ENCODE measurements at places on chromosomes 11 and 22. TPM values are rescaled to one million over a fixed set of nuclear protein-coding genes. Genes with fewer than 3 reads are reported as not detected.

Gene PRDX5
- polyA plus RNA-seq = 369 TPM

Gene RASD2
- 11.8 TPM for polyA plus RNA-seq

Gene SLC36A4
- 21.6 TPM for polyA plus RNA-seq

Gene CLDN5
- 98.9 TPM for polyA plus RNA-seq

Gene PANX3
- not detected for polyA plus RNA-seq

Gene SLC22A8
- polyA plus RNA-seq = 0.46 TPM

Gene PNPLA5
- polyA plus RNA-seq = 0.87 TPM
